ENCODE measurements at places on chromosomes 1 and 21.

- no peak for DNase-seq
Observed at GRCh38 chr1:61936839-61937238, 194.6 kb downstream of the PATJ start.

- DNase-seq, result no peak
Observed at GRCh38 chr1:152926091-152926490, 17.7 kb downstream of the IVL start.

- no peak for DNase-seq
Observed at GRCh38 chr1:41925712-41926111, 7.0 kb upstream of the HIVEP3 start.

DNA sequence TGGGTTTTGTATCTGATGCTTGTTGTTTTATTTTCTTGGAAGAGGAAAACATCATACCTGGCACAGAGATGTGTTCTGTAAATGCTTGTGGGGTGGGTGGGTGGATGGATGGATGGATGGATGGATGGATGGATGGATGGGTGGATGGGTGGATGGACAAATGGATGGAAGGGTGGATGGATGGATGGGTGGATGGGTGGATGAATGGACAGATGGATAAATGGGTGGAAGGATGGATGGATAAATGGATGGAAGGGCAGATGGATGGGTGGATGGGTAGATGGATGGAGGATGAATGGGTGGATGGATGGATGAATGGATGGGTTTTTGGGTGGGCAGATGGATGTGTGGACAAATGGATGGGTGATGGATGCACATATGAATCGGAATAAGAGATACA, 111.5 kb downstream of the PDE9A start:
- no peak for DNase-seq

GRCh38 chr1:3652548-3653285, 401 bp downstream of the TP73 start:
- DNase-seq, result no peak

Measured in activated T-helper 1 cell treated with anti-CD3 and anti-CD28 coated beads, Interleukin-2, amount 50 U/mL, for 16 hours (primary cell).